Activated CD4-positive, CD25-positive, alpha-beta regulatory T cell treated with anti-CD3 and anti-CD28 coated beads, Interleukin-2, amount 50 U/mL, for 72 hours (primary cell): ENCODE measurements at places on chromosomes 1 and 21.
A peak's percentile ranks its signal among the peaks of the same experiment; 100 is the strongest.

DNA sequence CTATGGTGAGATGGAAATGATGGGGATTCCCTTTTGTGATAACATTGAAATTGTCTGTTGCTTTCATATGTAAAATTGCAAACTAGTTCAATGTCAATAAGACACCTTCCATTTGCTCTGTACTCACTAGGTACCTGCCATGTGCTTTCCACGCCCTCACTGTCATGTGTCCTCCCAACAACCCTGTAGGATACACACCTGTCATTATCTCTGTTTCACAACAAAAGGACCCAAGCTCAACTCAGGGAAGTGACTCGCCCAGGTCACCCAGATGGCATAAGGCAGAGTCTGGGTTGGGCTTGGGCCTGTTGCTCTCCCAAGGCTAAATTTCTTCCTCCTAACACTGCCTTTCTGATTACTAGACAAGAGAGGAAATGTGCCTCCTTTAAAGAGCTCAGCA lies 45.3 kb upstream of the MCOLN3 start:
- DNase-seq = no peak

DNA sequence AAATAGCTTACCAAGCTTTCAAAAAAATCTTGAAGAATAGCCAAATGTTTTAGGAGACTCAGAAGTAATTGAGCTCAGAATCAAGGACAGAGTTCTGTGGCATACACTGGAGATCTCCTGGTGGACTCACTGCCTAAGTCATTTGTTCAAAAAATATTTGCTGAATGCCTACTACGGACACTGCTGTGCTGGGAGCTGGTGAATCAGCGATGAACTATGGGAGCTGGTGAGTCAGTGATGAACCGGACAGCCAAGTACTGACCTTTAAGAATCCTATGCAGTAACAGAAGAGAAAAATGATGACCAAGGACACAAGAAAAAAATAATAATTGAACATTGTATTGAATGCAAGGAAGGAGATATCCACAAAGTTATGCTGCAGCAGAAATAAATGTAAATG lies 717.9 kb upstream of the CXADR start:
- DNase-seq = no peak

DNA sequence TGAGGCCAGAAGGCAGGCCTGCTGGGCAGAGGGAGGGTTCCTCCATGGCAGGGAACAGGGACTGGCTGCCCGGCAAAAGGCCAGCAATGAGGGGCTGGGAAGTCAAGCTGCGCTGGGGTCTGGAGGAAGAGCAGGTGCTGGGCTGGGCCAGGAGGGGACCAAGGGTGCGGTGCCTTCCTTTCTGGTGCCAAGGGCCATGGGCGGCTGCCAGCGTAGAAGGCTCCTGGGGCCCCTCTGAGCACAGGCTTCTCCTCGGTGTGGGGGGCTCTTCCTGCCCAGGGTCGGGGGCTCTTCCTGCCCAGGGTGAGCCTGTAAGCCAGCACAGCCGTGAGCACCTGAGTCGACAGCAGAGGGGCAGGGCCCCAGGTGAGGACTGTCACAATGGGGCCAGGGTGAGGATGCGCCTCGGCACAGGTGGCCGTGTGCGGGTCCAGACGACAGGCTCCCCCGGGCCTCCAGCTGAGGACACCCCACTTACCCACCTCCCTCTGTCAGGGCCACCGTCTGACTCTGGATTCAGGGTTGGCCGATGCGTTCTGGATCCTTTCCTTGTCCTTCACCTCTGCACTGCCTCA lies 10.7 kb upstream of the DNMT3L start:
- DNase-seq = no peak

DNA sequence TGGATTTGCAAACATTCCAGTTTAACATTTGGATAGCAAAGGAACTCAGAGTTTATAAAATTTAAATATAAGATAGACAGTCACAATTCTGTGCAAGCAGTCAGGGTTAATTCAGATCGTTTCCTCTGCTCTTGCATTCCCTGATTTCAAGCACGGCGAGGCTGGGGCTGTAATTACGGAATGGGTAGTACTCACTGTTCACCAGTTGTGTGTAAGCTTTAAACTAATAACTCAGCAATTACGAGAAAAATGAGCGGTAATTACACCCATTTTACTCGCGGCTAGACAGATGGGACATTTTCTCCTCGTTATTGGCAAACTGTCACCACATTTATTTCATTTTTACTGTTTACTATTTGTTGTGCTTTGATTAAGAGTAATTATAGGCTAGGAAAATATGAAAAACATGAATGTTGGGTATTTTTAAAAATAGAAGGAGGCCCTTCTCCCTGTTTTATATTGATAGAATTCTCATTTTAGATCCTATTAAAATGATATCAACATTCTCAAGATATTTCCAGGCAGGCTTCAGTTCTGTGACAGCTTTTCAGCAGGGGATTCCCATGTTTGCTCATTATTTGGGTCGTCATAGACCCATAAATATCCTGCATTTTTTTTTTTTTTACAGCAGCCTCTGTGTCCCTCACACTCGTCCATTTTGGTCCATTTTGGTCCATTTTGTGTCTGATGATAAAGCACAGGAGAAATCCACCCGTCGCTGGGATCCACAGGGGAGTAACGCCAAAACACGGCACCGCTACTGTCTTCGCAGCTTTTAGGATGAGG lies 208.3 kb downstream of the DSCAM start:
- DNase-seq = no peak

DNA sequence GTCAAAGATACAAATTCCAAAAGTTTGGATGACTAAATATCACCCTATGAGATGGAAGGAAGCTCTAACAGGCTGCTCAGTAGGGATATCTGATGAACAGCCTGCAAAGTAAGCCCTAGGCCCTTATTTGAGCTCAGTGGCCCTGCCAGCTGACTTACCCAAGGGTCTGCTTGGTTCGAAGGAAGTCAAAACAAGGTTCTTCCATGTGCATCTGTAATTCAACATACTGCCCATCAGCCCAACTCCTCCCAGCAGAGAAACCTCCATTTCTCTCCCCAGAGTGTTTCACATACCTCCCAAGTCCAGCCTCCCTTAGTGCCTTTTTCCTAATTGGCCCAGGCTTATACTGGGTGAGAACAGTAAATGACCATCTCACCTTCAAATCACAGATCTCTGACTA lies 86.6 kb downstream of the NRDC start:
- DNase-seq = no peak

- no peak for DNase-seq
Observed at GRCh38 chr1:206850401-206850800, 15.0 kb upstream of the IL20 start.

DNA sequence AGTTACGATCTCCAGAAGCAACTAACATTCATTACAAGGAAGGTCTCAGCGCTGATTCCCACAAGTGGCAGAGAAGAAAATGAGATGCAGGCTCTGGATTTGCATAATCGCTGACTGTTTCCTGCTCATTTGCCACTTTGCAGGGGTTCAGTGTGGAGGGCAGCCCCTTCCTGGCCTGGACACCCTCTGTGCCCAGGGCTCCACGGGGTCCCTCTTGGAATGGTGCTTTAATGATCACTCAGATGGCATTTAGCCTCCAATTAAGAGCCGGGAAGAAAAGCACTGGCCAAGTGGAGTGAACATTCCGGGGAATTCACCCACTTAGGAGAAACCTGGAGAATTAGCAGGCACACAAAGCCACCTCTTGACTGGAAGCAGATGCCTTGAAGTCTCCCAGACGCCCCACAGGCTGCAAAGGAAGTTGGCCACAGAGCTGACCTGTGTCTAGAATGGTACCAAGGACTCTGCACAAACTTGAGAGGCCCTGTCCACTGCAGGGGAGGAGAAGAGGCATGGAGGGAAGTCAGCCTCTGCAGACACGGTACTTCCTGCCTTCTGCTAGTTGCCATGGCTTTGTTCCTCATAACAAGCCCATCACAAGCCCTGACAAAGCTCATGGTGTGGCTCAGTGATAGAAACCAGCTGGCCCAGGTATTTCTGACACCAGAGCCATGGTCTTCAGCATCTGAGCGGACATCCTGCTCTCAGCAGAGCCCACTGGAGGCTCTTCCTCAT lies 157.2 kb downstream of the KAZN start:
- no peak for DNase-seq

DNA sequence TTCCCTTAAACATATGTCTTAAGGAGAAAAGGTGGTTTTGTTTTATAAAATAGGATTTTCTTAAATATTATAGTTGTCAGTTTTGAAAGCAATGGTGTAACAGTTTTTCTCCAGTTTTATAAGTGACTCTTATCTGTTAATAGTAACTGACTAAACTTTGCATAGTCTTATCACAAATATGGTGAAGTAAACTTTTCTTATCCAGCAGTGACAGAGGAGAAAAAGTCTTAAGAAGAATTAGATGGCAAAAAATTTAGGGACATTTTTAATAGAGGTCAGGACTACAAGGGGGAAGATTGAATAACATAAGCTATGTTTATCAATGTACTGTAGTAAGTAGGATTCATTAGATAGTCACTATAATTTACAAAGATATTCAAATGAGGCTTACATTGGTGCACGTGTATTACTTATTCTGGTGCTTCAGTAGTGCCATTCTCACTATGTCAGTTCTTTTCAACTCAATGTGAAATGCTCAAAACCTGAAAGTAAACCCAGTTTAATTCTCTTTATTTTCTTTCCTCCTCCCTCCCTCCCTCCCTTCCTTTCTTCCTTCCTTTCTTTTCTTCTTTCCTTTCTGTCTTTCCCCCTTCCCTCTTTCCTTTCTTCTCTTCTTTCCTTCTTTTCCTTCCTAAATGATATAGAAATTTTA lies 26.1 kb downstream of the F3 start:
- DNase-seq = no peak

DNA sequence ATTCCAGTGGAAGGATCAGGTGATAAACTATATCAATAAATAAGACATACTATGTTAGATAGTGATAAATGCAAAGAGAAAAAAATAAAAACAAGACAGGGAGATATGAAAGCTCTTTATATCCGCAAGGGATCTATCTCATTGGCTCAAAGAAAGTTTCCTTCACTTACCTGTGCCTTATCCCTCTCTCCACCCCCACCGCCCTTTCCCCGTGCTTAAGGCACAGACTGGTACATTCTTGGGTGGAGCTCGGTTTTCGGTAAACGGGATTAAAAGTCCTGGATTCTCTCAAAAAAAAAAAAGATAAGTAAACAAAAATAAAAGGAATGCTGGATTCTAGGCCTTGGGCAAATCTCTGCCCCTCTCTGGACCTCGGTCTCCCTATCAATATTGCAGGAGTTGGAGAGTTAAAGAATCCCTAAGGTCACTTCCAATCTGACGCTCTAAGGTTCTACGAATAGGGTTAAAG lies 593 bp upstream of the DNAJC16 start:
- DNase-seq = no peak

- no peak for DNase-seq
Observed at GRCh38 chr1:109152196-109152595, 38.3 kb downstream of the ELAPOR1 start.

DNA sequence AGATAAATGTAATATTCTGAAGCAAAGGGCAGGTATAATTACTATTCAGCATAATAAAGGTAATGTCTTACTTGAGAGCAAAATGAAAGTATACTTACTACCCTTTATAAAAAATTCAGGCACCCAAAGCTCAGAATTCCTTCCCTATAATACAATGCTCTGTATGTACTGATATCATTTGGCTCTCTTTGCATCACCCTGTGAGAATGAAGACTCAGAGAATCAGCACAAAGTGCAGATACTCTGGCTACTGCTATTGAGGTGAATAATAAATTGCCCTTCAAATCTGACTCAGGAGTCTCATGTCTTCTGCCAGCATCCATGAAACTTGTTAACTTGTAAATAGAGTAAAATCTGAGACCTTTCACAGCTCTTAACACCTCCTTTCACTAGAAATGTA lies 108.5 kb upstream of the KCTD3 start:
- no peak for DNase-seq

- DNase-seq = no peak
Observed at GRCh38 chr1:1333551-1334241, 2.6 kb downstream of the TAS1R3 start.

DNA sequence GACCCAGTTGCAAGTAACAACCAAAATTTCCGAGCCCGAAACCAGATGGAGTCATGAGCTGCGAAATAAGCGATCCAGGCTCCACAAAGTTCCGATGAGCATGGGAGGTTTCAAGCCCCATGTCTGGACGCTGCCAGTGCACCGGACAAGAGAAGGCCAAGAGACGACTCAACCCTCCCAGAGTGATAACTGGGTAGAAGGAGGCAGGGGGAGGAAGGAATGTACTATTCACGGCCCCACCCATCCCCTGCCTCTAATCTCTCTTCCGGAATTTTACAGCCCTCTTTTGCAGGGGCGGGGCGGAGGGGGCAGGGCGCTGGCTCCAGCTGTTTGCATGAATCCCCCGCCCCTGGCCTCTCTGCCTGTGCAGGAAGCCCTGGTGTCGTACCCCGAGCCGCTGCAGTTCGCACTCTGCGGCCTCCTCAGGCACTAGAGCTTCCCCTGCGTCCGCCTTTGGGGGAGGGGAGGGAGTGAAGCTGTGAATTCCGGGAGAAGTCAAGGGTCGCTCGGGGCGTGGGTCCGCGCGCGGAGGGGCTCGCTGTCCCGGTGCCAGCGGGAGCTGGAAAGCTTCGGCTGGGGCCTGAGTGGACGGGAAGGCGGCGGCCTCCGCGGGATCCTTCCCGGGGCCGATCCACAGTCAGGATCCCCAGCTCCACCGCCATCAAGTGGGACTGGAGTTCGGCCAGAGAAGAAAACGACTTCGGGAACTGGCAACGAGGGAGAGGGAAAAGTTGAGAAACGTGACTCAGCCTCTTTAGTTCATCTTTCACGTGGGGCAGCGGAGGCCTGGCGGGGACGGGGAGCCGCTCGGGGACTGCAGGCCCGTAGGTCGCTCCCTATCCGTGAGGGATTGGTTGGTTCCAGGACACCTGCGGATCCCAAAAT lies 6.3 kb upstream of the PTP4A2 start:
- DNase-seq = peak; percentile 69

DNA sequence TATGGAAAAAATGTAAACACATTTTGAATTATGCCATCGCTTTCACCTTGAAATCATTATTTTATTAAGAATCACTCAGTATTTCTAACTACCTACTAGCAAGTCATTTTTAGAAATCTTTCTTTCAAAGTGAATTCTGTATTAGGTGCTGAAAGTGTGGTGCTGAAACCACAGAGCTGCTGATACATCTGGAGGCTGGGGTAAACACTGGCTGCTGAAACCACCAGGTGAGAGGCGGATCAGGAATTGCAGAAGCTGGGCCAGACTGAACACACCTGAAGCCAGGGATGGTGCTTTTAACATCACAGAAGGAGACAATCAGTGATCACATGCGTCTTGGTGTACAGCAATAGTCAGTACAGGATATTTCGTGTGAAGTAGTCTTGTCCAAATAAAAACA lies 42.2 kb upstream of the KCNE1 start:
- DNase-seq = no peak
